T-cell (primary cell): ENCODE measurements at places on chromosomes 16 and 17.

- no peak for DNase-seq
These were observed 263.4 kb downstream of the MRTFB start for GRCh38 chr16:14334366-14335080.

DNA sequence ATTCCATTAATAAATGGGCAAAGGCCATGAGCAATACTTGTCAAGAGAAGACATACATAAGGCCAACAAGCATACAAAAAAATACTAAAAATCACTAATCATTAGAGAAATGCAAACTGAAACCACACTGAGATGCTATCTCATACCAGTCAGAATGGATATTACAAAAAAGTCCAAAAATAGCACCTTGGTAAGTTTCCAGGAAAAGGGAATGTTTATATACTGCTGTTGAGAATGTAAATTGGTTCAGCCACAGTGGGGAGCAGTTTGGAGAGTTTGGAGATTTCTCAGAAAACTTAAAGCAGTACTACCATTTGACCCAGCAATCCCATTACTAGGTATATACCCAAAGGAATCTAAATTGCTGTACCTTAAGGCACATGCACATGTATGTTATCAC lies 467.7 kb downstream of the CDH11 start:
- no peak for DNase-seq

GRCh38 chr16:50263940-50264929 lies 2.1 kb upstream of the ADCY7 start:
- no peak for DNase-seq

GRCh38 chr16:19697756-19698318 lies 20.2 kb downstream of the KNOP1 start:
- no peak for DNase-seq

- DNase-seq = no peak
These were observed 38.4 kb downstream of the ERN1 start for GRCh38 chr17:64091571-64091970.

- DNase-seq = no peak
These were observed 21.1 kb upstream of the P2RX1 start for GRCh38 chr17:3937359-3937758.

- DNase-seq = no peak
These were observed 239.7 kb downstream of the XYLT1 start for GRCh38 chr16:17230932-17231581.

- no peak for DNase-seq
These were observed 58.1 kb downstream of the ZFHX3 start for GRCh38 chr16:72989579-72990551.

DNA sequence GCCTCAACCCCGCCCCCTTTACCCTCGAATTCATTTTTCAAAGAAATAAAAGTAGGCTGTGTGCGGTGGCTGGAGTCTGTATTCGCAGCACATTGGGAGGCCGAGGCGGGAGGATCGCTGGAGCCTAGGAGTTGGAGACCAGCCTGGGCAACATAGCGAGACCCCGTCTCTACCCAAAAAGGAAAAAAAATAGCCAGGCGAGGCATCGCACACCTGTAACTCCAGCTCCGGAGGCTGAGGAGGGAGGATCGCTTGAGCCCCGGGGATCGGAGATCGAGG lies 671 bp upstream of the TOP2A start:
- DNase-seq = no peak

DNA sequence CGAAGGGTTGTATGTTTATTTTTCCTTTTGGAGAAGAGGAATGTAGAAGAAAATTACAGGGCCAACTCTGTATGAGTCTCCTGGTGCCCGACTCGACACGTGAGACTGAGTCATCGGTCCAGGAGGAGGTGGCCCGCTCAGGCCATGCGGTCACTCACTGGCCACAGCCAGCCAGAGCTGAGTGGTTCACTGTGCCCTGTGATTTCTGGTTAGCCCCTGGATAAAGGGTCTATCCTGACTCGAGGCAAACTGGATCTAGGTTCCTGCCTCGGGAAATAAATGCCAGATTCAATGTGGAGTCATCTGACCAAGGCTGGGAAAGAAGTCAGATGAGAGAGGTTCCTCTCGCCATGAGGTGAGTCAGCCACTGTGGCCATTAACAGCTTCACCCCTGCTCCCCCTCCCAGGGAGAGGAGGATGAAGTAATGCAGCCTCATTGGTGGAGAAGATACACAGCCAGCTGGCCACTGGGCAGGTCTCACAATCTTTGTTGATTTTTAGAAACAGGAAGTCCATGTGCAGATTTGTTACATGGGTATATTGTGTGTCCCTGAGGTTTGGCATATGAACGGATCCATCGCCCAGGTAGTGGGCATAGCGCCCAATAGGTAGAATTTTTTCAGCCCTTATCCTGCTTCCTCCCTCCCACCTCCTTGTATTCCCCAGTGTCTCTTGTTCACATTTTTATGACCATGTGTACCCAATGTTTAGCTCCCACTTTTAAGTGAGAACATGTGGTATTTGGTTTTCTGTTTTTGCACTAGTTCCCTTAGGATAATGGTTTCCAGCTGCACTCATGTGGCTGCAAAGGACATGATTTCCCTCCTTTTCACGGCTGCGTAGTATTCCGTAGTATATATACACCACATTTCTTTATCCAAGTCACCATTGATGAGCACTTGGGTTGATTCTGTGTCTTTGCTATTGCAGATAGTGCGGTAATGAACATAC lies 21.7 kb upstream of the USP36 start:
- DNase-seq = no peak

GRCh38 chr17:32813021-32813420 lies 63.9 kb downstream of the MYO1D start:
- DNase-seq = no peak

DNA sequence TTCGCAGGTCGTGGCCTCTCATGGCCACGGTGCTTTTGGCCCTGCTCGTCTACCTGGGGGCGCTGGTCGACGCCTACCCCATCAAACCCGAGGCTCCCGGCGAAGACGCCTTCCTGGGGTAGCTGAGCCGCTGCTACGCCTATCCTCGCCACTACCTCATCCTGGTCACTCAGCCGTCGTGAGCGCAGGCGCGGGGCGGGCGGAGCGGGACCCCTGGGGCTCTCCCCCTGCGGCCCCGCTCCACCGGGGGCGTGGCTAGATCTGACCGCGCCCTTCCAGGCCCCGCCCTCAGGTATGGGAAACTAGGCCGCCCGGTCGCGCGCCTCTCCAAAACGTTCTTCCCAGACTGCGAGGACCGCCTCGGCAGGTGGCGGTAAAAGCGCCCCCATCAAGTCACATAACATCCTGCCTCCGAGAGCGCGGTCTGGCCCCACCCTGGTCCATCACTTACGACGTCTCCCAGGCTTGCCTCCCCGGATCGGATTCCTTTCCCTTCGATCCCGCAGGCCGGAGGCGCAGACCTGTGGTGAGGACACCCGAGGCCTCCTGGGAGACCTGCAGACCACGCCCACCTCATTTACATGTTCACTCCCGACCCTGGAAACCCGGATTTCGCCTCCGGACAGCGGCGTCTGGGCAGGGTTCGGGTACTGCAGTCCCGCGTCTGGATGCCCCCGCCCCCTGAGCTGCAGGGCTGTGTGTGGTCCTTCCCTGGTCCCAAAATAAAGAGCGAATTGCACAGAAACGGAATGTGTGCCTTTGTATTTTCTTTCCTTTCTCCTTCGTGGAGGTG lies 91.5 kb upstream of the TMEM97 start:
- DNase-seq = no peak

DNA sequence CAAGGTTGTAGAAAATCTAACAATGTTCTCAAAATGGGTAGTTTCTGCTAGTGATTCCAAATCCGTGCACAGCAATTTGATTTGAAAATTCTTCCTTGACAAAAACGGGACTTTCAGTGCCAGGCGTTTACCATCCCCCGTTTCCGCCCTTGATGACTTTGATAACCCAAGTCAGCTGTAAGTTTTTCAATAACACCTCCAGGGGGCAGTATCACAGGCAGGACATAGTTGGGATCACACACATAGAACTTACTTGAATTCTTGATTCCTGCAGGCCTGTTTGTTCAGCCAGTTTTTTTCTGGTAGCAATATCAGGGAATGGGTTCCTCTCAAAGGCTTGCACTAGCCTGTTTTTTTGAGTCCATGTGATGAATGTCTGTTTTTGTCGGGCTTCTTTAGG lies 5.6 kb downstream of the DUXB start:
- DNase-seq = no peak

- no peak for DNase-seq
These were observed 27.1 kb downstream of the TAC4 start for GRCh38 chr17:49820773-49821172.

DNA sequence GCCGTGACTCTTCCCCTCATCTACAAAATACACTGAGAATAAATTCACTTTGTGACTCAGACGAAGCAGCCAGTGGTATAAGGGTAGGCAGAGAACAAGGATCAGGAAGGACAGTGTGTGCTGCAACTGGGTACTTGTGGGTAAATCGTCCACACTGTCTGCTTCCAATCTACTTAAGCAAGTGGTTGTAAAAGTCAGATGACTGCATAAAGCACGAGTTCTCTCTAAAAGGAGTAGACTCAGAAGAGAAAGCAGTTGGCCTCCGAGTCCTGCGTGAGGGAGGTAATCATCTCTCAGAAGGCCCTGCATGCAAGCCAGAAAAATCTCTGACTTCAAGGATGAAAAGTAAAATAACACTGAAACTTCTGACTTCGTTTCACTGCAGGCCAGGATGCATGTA lies 43.1 kb downstream of the ANKFY1 start:
- no peak for DNase-seq

GRCh38 chr16:10122546-10122945 lies 59.7 kb downstream of the GRIN2A start:
- no peak for DNase-seq

GRCh38 chr17:18992454-18993130 lies 12.0 kb downstream of the FAM83G start:
- DNase-seq = peak; percentile 59

DNA sequence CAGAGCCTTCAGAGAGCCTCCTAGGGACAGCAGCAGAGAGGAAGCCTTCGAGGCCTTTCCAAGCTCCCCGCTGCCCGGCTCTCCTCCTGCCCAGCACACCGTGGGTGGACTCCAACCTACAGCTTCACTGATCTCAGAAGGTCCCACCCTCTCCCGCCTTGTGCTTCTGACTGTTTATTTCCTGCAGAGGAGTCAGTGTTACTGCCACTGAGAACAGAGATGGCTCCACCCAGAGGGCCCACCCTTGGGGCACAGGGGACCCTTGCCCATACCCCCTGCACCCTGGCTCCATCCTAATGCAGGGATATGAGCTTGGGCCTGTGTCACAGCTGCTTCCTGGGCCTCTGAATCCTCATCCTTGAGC lies 52.8 kb upstream of the TOB1 start:
- DNase-seq = no peak

- DNase-seq = no peak
These were observed 139.0 kb downstream of the CYLD start for GRCh38 chr16:50880926-50881325.

GRCh38 chr17:2560658-2561057 lies 32.8 kb upstream of the PAFAH1B1 start:
- no peak for DNase-seq

DNA sequence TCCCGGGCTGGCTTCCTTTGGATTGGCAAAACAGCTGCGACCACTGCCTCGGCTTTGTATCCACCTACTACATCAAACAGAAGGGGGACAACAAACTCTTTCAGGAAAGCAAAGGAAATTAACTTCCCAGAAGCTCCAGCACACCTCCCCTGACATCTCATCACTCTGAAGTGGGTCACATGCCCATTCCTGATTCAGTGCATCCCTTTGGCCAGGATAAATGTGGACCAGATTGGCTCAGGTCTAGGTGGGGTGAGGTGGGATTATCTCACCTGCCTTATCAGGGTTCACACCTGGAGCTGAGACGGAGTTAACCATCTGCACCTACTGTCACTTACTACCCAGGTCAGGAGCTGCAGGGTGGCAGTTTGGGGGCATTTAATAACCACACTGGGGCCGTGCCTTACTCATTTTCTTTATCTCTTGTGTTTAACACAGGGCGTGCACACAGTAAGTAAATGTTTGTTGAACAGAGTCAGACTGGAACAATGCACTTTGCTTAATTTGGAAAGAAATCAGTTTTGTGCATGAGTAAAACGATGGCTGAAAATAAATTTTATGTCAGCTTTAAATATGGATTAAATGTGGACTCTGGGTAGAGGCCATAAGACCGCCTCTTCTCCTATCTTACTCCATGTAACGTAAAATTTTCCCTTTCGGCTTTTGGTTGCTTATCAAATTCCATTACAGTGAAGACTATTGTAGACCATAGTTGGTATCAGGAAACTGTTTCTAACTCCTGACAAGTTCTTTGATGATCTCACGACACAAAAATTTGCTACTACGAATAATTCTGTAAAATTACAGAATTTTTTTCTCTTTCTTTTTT lies 36.0 kb downstream of the IQCK start:
- no peak for DNase-seq

- no peak for DNase-seq
These were observed 29.1 kb downstream of the COG4 start for GRCh38 chr16:70494202-70494770.
